ENCODE measurements at places on chromosomes 3 and 15. TPM values are rescaled to one million over a fixed set of nuclear protein-coding genes. Genes with fewer than 3 reads are reported as not detected.

- no peak for DNase-seq
These were observed 107.0 kb upstream of the PFN2 start for GRCh38 chr3:150077581-150078247.

Gene UBAP1L
- 7.2 TPM for total RNA-seq

- no peak for DNase-seq
These were observed 15.4 kb downstream of the HHLA2 start for GRCh38 chr3:108311797-108312196.

Gene GOLGA8Q
- total RNA-seq = not detected

Gene VIPR1
- 66.8 TPM for total RNA-seq

- no peak for DNase-seq
These were observed 472 bp downstream of the BSN start for GRCh38 chr3:49554633-49555265.

- DNase-seq = no peak
These were observed 695.7 kb downstream of the NAALADL2 start for GRCh38 chr3:175554801-175555200.

- no peak for DNase-seq
These were observed 24.9 kb upstream of the ZNF710 start for GRCh38 chr15:89976246-89976600.

Gene CDHR4
- total RNA-seq = not detected

- DNase-seq = no peak
These were observed 356.2 kb downstream of the SV2B start for GRCh38 chr15:91456251-91456718.

Gene FOXL2
- not detected for total RNA-seq

GRCh38 chr3:71356265-71356664 lies 227.3 kb downstream of the FOXP1 start:
- no peak for DNase-seq

Gene ABCC5
- total RNA-seq = 11.4 TPM

Gene SYNM
- total RNA-seq = 0.11 TPM

DNA sequence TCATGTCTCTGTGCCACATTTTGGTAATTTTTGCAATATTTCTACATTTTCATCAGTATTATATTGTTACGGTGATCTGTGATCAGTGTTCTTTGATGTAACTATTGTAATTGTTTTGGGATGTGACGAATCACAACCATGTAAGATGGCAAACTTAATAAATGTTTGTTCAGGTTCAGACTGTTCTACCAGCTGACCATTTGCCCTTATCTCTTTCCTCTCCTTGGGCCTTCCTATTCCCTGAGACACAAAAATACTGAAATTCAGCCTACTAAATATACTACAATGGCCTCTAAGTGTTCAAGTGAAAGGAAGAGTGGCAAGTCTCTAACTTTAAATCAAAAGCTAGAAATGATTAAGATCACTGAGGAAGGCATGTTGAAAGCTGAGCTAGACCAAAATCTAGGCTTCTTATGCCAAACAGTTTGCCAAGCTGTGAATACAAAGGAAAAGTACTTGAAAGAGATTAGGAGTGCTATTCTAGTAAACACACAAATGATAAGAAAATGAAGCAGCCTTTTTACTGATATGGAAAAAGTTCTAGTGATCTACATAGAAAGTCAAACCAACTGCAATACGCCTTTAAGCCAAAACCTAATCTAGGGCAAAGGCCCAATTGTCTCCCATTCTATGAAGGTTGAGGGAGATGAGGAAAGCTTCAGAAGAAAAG lies 952.8 kb downstream of the ROBO1 start:
- no peak for DNase-seq

Gene MYEF2
- 24.7 TPM for total RNA-seq

GRCh38 chr3:22007368-22007767 lies 256.4 kb upstream of the ZNF385D start:
- DNase-seq = no peak

DNA sequence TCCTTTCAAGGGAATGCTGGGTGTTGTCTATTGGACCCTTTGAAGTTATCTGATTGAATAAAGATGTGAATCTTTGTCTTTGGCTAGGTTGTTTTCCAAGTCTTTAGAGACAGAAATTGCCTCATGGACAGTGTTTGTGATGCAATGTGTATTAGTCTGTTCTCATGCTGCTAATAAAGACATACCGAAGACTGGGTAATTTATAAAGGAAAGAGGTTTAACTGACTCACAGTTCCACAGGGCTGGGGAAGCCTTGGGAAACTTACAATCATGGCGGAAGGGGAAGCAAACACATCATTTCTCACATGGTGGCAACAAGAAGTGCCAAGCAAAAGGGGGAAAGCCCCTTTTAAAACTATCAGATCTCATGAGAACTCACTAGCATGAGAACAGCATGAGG lies 88.8 kb upstream of the PLXND1 start:
- DNase-seq = no peak

Gene TNFSF10
- total RNA-seq = 9.5 TPM

DNA sequence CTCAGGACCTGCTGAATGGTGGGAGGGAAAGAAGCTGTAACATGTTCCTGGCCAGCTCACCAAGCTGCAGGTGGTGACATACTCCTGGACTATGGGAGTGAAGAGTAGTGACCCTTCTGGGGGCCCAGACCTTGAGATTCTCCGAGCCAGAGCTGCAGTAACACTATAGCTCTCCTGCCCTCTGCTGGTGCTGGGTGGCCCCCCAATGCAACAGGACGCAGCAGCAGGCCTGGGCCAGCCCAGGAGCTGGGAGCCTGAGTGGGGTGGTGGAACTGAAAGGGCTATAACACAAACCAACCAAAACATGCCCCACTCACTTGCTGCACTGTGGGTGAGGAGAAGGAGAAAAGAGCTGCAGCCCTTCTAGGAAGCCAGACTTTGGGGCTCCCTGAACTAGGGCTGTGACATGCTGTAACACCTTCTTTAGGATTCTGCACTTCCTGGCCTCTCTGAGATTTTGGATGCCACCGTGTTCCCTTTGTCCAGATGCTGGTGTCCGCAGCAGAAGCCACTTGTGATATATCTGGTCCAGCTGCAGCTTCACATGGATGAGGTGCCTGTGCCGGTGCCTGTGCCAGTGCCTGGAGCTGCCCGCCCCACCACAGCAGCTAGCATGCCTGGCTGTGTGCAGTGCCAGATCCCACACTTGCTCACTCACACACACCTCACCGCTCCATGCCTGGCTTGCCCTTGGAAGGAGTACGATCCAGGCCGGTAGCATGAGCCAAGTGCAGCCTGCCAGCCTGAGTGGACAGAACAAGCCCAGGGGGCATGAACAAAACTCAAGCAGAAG lies 636.8 kb upstream of the KCNMB2 start:
- no peak for DNase-seq

GRCh38 chr3:35544976-35545375 lies 94.3 kb upstream of the ARPP21 start:
- DNase-seq = no peak

DNA sequence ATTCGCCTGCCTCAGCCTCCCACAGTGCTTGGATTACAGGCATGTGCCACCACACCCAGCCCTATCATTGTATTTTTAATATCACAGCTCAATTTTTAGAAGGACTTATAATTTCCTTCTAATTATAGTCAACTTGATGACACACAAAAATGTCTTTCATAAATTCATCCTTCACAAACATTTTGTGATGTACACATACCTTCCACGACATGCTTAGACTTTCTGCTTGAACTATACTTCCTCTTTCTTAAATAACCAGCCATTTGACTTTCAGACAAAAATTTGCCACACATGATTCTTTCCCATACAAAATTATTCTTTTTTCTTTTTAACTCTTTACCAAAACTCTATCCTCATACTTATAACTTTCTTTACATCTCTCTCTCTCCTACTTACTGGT lies 48.4 kb upstream of the CCK start:
- no peak for DNase-seq

- no peak for DNase-seq
These were observed 557.9 kb downstream of the FGF12 start for GRCh38 chr3:192169332-192169915.

Gene EFCC1
- 0.22 TPM for total RNA-seq

Gene TPRA1
- 7.5 TPM for total RNA-seq

Gene HIGD2B
- total RNA-seq = not detected

Gene SLC2A2
- total RNA-seq = not detected

DNA sequence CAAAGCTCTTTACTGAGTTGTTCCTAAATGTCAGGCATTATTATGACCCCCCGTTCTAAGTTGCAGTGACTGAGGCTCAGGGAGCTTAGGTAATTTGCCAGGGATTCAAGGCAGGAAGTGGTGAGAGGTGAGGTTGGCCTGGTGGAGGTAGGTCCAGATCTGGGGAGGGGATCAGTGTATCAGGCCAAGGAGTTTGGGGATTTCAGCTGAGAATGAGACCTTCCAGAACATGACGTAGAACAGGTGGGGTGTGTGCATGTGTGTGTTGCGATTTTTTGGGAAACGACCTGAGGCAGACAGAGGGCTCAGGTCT lies 41.1 kb upstream of the MRPS22 start:
- DNase-seq = no peak

Gene ADGRG7
- not detected for total RNA-seq

- DNase-seq = no peak
These were observed 25.3 kb downstream of the MEF2A start for GRCh38 chr15:99590913-99591646.

- DNase-seq = no peak
These were observed 121.8 kb downstream of the CACNA2D3 start for GRCh38 chr3:54243960-54244682.

DNA sequence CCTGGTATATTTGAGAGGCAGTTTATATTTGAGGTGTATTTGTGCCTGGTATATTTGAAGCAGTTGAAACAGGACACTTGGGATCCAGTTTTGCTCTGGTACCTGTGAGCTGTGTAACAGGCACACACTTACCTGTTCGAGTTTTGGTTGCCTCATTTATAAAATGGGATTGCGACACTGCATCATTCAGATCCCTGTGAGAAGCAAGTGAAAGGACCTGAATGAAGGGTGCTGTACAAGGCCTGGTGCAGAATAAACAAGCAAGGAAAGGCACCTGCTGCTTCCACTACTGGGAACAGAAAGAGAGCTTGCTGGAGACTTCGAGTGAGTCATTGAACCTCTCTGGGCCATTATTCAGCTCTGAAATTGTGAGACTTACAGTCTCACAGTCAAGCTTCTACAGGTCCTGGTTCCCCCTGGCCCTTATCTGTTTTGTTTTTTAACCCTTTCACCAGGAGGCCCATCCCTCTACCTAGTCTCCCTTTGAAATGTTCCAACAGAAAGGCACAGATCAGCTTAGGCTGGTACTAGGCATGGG lies 11.5 kb downstream of the FETUB start:
- no peak for DNase-seq

DNA sequence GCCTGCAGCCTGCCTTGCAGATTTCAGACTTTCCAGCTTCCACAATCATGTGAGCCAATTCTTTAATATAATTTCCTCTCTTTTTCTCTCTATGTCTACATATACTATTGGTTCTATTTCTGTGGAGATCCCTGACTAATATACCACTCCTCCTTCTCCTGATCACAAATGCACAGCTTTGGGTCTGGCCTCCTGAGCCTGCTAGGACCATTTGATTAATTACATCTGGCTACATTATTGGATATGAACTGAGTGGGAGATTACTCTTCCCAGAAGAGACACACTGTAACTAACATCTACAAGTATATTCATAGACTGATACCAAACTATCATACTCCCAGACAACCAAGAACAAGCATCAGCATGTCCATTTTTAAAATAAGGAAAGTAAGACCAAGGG lies 188.9 kb upstream of the LMCD1 start:
- DNase-seq = no peak

- DNase-seq = no peak
These were observed 117.9 kb downstream of the TCF12 start for GRCh38 chr15:57036352-57036751.

Gene KCTD6
- 3.8 TPM for total RNA-seq

DNA sequence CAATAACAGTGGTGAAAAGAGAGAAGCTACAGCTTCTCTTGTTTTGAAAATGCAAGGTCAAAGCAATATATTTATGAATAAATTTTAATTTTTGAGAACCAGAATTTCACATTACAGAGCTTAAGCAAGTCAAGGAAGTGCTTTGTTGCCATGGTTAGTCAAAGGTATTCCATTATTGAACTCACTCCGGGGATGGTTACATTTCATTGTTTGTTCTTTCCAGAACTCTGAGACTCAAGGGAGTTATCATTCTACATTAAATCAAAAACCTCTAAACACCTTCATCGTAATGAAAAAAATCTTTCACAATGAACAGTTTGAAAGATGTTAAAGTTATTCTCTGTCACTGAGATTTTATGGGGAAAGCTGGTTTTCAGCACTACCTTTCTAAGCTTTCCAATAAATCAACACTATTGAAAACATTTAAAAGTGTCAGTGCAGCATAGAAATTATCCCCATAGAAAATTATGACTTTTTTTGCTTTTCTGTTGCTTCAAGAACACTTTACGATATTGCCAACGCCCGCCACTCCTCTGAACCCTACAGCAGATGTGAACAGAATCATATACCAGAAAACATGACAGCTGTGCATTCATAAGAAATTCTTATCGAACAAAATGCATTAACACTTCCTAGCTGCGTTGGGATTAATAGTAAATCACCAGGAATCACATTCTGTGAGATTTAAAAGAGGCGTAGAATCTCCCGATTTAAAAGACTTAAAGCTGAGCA lies 83.0 kb downstream of the OTOL1 start:
- no peak for DNase-seq

DNA sequence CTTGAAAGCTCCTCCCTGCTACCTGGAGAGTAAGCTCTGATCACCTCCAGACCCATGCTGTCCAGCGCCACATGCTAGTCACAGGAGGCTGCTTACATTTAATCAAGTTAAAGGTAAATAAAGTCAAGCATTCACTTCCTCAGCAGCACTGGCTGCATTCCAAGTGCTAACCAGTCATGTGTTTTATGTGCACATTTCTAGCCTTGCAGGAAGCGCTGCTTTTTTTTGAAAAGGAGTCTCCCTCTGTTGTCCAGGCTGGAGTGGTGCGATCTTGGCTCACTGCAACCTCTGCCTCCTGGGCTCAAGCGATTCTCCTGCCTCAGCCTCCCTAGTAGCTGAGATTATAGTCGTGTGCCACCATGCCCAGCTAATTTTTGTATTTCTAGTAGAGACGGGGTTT lies 279.2 kb downstream of the GABRG3 start:
- DNase-seq = no peak

DNA sequence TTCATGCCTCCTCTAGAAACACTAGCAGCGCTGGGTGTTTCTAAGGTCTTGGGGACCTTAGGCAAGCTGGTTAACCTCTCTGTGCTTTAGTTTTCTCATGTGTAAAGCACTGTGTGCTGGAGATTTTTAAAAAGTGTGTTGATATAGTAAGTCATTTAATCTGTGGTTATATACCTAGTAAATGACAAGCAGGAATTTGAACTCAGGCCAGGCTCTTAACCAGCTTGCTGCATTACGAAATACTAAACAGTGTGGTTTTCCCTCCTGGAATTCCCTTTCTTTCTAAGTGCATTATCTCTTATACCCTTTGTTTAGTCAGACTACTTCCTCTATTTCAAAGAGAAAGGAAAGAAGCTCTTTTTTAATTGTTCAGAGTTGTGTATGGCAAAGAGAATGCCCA lies 26.5 kb downstream of the NEO1 start:
- DNase-seq = no peak

GRCh38 chr3:89314454-89315098 lies 207.2 kb downstream of the EPHA3 start:
- no peak for DNase-seq

Gene ZNF660
- 0.05 TPM for total RNA-seq

- no peak for DNase-seq
These were observed 772 bp downstream of the FAM81A start for GRCh38 chr15:59438625-59439290.

Gene CRYGS
- 2.3 TPM for total RNA-seq

GRCh38 chr15:41981371-41982132 lies 9.2 kb upstream of the EHD4 start:
- no peak for DNase-seq

Gene LAMB2
- total RNA-seq = 0.36 TPM
